ENCODE measurements at places on chromosomes 6 and 20. TPM values are rescaled to one million over a fixed set of nuclear protein-coding genes. Genes with fewer than 3 reads are reported as not detected.

DNA sequence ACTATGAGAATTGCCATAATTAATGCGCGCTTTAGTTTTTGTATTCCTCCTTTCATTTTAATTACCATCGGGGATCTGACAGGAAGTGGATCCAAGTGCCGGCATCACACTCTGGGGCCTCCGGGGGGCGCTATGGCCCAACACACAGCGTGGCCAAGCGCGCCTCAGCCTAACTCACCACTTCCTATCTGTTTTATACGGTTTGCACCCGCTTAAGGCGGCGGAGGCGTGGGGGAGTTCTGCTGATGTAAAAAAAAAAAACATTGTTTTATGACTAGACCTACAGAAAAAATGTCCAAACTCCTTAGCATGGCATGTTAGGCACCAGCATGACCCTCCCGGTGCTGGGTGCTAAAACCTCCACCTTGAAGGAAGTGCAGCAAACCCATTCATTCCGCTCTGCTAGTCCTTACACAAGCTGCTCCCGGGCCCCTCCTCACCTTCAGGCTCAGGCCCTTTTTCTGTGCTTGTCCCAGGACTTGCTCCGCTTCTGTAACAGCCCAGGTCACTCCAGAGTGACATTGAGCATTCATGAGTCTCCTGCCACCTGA is 4.5 kb upstream of the EBF4 start:
- H3K4me3 ChIP-seq: no peak overlapping the region
- peak; percentile 69 for DNase-seq
- no peaks in the 10 kb centered on the region for H3K36me3 ChIP-seq

DNA sequence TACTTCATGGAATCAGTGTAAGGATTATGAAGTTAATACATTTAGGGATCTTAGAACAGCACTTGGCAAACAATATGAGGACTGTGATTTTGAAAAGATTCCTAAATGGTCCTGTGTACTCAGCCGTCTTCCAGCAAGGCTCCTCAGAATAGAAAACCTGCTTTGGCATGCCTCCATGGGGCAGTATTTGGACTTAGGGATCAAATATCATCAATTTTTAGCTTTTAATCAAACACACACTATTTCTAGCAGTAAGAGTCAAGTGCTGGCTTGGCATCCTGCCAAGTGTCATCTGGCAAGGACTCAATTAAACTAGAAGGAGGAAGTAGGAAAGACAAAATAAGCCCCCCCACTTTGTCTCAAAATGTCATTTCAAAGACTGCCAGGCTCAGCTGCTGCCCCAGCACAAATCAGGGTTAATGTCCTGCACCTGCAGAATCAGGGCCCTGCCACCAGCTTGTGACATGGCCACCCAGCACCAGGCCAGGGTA is 40.8 kb downstream of the IYD start:
- H3K27ac ChIP-seq: no peak overlapping the region
- no peaks in the 10 kb centered on the region for H3K27me3 ChIP-seq
- no peak overlapping the region for H3K4me3 ChIP-seq

- no peak overlapping the region for H3K27ac ChIP-seq
- H3K27me3 ChIP-seq: no peaks in the 10 kb centered on the region
- no peak for DNase-seq
Measured at GRCh38 chr6:47196113-47196512, 113.6 kb downstream of the TNFRSF21 start.

GRCh38 chr6:161048641-161049040 is 57.1 kb downstream of the MAP3K4 start:
- H3K27me3 ChIP-seq: no peaks in the 10 kb centered on the region
- H3K36me3 ChIP-seq: no peaks in the 10 kb centered on the region
- no peak overlapping the region for H3K4me3 ChIP-seq

DNA sequence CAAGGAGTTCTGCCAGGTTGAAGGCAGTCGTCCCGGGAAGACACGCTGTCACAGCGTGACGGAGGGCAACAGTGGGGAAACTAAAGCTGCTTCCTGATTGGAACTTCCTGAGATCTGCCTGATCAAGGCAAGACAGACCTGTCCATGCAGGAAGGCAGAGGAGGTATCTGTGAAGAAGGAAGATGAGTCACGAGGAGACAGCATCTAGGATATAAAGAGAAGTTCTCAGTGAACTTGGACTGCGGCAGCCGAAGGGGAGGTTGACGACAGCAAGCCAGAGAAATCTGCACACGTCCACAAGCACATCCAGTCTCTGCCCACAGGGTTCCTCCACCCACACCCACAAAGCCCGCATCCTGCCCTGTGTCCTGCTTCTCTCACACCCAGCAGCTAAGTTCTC is 38.6 kb downstream of the PREP start:
- H3K27ac ChIP-seq: no peak overlapping the region
- H3K4me3 ChIP-seq: no peak overlapping the region
- H3K4me1 ChIP-seq: peaks cover 3% of the 10 kb centered on the region
- H3K27me3 ChIP-seq: no peaks in the 10 kb centered on the region
- DNase-seq: no peak

GRCh38 chr6:105326216-105326615 is 76.7 kb downstream of the PREP start:
- no peak for DNase-seq
- H3K4me1 ChIP-seq: no peaks in the 10 kb centered on the region
- no peak overlapping the region for H3K27ac ChIP-seq

- no peaks in the 10 kb centered on the region for H3K27me3 ChIP-seq
- H3K36me3 ChIP-seq: peaks cover 29% of the 10 kb centered on the region
- H3K4me1 ChIP-seq: no peaks in the 10 kb centered on the region
- H3K4me3 ChIP-seq: no peak overlapping the region
- H3K27ac ChIP-seq: no peak overlapping the region
Measured at GRCh38 chr20:36255445-36255844, 19.2 kb downstream of the AAR2 start.

DNA sequence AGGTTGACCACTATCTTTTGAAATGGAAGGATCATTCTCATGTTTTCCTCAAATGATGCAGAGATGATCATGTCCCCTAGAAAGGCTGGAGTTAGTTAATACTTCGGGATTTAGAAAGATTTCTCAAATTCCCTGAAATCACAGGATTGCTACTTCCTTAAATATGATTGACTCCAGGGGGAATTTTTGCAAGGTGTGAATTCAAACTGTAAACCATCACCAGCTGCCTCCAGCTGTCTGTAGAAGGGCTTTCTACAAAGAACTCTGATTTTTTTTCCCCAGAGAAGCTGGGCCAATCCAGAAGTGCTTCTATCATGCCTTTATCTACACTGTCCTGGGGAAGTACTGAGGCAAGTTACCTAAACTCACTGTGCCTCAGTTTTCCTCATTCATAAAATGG is 114.5 kb downstream of the EDN1 start:
- H3K4me1 ChIP-seq: no peaks in the 10 kb centered on the region
- H3K36me3 ChIP-seq: no peaks in the 10 kb centered on the region
- no peaks in the 10 kb centered on the region for H3K27me3 ChIP-seq
- no peak for DNase-seq
- no peak overlapping the region for H3K4me3 ChIP-seq

DNA sequence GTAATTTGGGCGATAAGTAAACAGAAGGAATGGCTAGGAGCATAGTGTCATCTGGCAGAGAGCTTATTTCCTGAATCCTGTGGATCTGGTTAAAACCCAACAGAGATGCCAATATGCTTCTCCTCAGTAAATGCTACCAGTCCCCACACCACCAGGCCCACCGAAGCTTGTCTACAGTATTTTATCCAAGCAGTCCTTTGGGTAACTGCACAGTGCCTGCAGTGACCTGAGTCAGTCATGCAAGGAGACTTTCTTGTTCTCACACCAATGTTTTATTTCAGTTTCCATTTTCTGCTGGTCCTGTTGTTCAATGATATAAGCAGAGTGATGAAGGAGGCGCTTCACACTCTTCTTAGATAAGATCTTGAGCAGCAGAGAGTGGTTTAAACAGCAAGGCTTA is 326.3 kb downstream of the RIMS1 start:
- H3K4me1 ChIP-seq: no peaks in the 10 kb centered on the region
- H3K27me3 ChIP-seq: no peaks in the 10 kb centered on the region
- H3K4me3 ChIP-seq: no peak overlapping the region
- no peak for DNase-seq

DNA sequence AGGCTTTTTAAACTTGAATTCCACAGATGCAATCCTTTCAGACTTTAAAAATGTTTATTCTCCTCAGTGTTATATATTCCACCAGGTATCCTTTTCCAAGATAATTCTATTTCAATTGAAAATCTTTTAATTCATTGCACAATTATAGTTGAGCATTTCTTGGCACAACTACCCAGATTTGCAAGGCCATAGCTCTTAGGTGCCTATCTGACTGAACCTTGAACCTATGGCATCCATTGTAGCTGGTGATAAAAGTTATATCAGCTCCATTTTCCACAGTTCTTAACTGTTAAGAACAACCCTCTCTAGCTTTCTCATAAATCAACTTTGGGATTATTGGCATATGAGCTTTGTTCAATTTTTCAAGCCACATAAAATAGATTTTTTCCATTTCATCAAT is 42.4 kb downstream of the PACRG start:
- H3K27ac ChIP-seq: no peak overlapping the region
- no peaks in the 10 kb centered on the region for H3K27me3 ChIP-seq
- H3K4me1 ChIP-seq: no peaks in the 10 kb centered on the region

DNA sequence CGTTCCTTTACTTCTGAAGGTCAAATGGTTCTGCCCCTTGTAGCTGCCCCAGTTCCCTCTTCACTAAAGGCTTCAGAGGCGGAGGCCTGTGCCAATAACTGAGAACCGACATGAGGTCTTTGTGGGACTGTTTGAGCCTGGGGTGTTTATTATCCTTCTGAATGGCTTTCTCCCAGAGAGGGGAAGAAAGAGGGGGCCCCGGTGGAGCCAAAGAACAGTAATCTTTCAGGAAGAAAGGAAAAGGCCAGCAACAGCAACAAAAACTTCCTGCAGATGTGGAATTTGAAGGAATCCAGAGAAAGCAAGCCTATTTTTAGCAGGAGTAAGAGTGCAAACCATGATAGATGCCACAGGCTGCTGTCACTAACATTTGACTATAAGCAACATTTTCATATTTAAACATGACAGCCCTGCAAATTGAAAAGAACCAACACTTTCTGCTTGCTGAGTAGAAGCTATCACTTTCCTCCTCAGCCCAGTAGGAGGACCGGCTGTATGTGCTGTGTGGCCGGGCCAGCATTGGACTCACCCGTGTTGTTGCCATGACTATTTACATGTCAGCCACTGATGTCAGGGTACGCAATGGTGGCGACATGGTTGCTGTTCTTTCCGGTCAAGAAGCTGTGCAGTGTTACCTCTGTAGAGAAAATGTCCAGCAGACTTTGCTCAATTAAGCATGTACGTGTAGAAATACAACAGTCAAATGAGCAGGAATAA is 121.3 kb downstream of the SOBP start:
- DNase-seq: no peak
- H3K4me1 ChIP-seq: no peaks in the 10 kb centered on the region
- H3K4me3 ChIP-seq: no peak overlapping the region
- no peaks in the 10 kb centered on the region for H3K36me3 ChIP-seq

- DNase-seq: no peak
- no peak overlapping the region for H3K27ac ChIP-seq
- no peaks in the 10 kb centered on the region for H3K4me1 ChIP-seq
- no peak overlapping the region for H3K4me3 ChIP-seq
Measured at GRCh38 chr6:140051521-140052512, 677.4 kb upstream of the CITED2 start.

DNA sequence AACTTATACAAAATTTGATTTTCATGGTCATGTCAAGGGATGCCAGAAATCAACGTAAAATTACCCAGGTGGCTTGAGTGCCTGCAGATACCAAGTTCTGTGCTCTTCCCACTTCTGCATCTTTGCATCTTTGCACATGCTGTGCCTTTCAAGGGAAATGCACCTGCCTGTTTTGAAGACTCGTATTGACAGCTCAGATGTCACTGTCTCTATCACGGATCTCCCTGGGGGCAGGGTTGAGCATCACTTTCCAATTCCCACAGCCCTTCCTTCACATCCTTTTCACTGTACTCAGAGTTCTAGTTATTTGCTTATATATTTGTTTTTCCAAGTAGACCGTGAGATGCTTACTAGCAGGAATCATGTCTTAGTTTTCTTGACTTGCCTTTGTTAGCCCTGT is 274.2 kb downstream of the CDH26 start:
- no peak for DNase-seq
- H3K27ac ChIP-seq: no peak overlapping the region
- H3K4me3 ChIP-seq: no peak overlapping the region
- no peaks in the 10 kb centered on the region for H3K27me3 ChIP-seq

- no peak overlapping the region for H3K4me3 ChIP-seq
- no peaks in the 10 kb centered on the region for H3K27me3 ChIP-seq
- H3K4me1 ChIP-seq: no peaks in the 10 kb centered on the region
- no peak overlapping the region for H3K27ac ChIP-seq
- no peaks in the 10 kb centered on the region for H3K36me3 ChIP-seq
- DNase-seq: no peak
Measured at GRCh38 chr6:156943816-156944215, 166.6 kb downstream of the ARID1B start.

DNA sequence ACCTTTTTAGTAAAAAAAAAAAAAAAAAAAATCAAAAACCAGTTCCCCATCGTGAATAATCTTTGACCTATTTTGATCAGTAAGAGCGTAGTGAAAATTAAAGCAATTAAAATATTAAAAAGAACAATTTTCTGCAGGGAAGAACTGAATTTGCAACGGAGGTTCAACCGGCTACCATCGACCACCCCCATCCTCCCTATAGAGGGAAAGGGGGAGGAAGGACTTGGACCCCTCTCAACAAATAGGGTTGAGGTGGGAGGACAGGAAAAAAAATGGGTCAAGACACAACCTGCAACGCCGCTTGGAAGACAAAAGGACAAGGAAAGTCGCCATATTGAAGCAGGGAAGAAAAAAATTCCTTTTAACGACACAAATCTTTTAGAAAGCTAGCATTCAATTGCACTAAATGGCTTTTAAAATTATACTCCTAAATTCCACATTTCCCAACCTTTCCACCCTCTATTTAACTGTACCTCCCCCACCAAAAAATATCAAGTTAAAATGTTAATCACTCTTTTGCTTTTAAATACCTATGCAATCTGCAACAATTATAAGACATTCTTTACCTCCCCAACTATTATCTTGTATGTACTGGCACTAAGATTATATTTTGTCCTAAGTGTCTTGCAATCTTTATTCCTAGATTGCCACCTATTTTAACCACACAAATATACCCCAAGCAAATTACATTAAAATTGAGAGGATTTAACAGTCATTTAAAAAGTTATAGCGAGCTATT is 1.7 kb downstream of the PPP1R10 start:
- DNase-seq: peak; percentile 60
- peaks cover 31% of the 10 kb centered on the region for H3K36me3 ChIP-seq
- H3K27ac ChIP-seq: peak overlapping the region; percentile 99
- peaks cover 59% of the 10 kb centered on the region for H3K4me1 ChIP-seq
- H3K4me3 ChIP-seq: peak overlapping the region; percentile 93

- H3K27me3 ChIP-seq: no peaks in the 10 kb centered on the region
- H3K36me3 ChIP-seq: no peaks in the 10 kb centered on the region
- no peak for DNase-seq
- H3K4me3 ChIP-seq: no peak overlapping the region
- no peak overlapping the region for H3K27ac ChIP-seq
Measured at GRCh38 chr6:137664183-137664582, 170.0 kb upstream of the OLIG3 start.

MOCS1 gene
- 0.77 TPM for total RNA-seq

C20orf141 gene
- not detected for total RNA-seq

UST gene
- total RNA-seq: 6.4 TPM

PROKR2 gene
- total RNA-seq: 0.18 TPM

SLC13A3 gene
- total RNA-seq: not detected

DEFB124 gene
- not detected for total RNA-seq

CALHM4 gene
- not detected for total RNA-seq

DCDC2 gene
- total RNA-seq: not detected

All from CD8-positive, alpha-beta memory T cell (primary cell).